ENCODE measurements at places on chromosomes 6 and 20.
A peak's percentile ranks its signal among the peaks of the same experiment; 100 is the strongest.

DNA sequence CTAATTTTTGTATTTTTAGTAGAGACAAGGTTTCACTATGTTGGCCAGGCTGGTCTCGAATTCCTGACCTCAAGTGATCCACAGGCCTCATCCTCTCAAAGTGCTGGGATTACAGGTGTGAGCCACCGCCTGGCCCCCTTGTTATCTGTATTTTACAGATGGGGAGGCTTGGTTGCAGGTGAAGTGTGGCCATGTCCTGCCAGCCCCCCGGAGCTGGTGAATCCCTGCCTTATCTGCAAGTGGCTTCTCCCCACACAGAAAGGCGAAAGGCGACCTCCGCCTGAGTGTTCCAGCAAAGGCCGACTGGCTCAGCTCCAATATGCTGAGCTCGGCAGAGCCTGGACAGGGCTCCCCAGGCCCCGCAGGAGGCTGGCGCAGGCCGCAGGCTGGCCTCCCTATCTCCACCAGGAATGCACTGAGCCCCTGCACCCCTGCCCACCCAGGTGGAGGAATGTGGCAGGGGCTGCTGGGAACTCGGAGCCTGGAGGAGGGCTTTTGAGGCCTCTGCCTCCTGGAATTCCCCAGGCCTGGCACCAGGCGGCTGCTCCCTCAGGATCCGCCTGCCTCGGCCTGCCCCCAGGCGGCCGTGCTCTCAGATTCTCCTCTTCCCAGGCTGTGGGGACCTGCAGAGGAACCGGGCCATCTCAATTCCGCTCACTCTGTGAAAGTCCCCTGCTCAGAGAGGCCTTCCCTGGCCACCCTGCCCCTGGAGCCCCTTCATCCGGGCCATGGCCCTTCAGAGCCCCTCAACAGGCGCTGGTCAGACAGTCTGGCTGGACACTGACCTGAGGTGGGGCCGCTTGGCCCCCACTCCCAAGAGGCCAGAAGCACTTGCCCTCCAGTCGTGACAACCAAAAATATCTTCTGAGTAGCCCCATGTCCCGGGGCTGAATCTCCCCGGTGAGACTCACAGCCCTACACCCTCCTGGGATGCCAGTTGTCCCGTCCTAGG is 9.3 kb upstream of the LAMA5 start:
- no peak for DNase-seq

GRCh38 chr20:35833241-35833640 is 61.4 kb downstream of the PHF20 start:
- no peak for DNase-seq

DNA sequence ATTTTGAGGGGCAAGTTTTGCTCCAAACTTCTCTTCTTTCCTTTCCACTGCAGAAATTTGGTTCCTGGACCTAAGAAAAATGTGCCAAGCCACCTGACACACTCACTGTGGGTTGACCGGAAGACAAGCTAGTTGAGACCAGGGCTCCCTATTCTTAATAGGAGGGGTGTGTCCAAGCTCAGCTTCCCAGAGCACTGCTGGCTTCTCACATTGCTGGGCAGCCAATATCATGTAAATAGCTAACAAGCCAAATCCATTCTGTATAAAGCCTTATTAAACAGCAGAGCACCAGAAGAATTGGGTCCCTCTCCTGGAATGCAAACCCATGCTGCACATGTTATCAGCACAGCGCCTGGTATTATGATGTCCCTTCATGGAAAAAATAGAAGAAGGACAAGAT is 17.0 kb upstream of the SAMD3 start:
- no peak for DNase-seq

DNA sequence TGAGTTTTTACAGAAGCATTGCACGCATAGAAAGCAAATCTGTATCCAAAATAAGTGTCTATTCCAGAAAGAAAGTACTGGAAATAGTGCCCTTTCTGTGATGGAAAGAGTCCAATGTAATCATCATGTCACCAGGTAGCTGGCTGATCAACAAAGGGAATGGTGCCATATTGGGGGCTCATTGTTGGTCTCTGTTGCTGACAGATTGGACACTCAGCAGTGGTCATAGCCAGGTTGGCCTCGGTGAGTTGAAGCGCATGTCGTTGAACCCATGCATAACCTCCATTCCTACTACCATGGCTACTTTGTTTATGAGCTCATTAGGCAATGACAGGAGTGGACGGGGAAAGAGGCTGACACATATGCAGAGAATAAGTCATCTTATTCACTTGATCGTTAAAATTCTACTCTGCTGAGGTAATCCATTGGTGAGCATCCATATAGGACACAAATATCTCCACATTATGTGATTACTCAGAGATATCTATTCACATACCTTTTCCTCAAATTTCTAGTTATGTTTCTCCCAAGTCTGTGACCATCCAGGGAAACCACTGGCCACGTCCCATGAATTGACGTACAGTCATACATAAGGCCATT is 560.5 kb downstream of the HAO1 start:
- DNase-seq: no peak

DNA sequence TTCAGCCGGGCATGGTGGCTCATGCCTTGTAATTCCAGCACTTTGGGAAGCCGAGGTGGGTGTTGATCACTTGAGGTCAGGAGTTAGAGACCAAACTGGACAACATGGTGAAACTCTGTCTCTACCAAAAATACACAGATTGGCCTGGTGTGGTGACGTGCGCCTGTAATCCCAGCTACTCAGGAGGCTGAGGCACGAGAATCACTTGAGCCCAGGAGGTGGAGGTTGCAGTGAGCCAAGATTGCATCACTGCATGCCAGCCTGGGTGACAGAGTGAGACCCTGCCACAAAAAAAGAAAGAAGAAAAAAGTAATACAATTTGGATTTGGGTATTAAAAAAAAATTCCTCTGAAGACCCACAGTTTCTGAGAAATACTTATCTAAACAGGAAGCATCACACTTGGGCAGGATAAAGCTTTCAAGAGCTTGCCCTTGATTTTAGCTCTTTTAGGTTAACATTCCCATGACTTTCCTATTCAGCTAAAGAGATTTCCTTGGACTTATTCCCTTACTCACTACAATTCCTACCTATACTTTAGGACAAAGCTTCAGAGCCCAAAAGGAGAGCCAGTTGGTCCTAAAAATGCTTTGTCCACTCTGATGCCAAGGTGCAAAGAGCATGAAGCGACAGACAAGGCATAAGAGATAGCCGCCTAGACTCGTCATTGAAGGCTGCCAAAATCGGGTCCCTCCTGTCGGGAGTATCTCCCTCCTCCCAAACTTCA is 1.9 kb downstream of the ELOVL2 start:
- DNase-seq: no peak

DNA sequence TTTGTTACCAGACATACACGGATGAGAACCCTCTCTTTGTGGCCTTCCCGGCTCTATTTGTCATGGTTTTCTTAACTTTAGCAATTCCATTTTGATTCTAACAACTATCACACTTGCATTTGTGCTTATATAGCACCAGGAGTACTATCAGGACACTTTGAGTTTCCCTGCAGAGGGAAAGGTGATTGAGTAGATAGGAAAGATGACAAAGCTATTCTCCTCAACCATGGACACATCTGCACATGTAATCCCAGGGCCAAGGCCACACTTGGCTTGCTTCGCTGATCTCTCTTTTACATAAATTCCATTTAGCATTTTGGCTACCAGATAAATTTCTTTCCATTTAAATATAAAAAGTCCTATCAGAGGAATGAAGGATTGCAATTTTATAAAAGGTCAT is 23.3 kb upstream of the CFAP206 start:
- no peak for DNase-seq

DNA sequence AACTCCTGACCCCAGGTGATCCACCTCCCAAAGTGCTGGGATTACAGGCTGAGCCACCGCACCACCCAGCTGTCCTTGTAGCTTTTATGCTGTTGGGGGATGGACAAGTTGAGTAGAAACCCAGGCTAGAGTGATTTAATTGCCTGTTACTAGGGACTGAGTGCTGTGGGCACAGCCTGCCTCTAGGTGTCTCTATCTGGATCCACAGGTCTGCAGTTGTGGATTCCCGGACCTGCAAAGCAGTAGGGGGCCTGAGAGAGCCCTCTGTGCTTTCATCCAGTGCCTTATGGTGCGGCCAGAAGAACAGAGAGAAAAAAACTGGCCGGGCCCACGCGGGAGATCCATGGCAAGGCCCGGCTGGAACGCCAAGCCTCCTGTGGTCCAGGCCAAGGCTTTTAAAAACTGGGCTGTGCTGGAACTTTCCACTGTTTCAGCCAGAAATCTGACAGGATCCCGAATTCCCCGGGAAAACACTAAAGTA is 5.2 kb downstream of the SIRPA start:
- DNase-seq: no peak

- DNase-seq: no peak
Measured at GRCh38 chr20:63289311-63290135, 3.5 kb upstream of the COL20A1 start.

- no peak for DNase-seq
Measured at GRCh38 chr6:137452333-137452894, 41.8 kb downstream of the OLIG3 start.

GRCh38 chr6:39003072-39003471 is 45.5 kb upstream of the GLP1R start:
- DNase-seq: no peak

GRCh38 chr6:11773013-11773412 is 5.6 kb downstream of the ADTRP start:
- DNase-seq: no peak

GRCh38 chr6:15588971-15589634 is 73.7 kb downstream of the DTNBP1 start:
- no peak for DNase-seq

DNA sequence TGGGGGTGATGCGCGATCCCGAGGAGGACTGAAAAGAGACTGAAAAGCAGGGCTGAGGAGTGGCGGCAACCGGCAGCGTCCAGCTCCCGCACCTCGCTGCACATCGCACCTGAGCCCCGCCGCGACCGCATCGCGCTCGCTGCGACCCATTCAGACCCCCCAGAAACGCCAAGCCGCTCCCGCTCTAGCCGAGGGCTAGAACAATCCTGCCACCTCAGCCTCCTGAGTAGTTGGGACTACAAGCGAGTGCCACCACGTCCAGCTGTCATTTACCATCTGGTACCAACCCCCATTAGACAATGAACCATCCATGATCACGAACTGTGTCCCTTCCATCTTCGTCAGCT is 33.2 kb downstream of the HLA-A start:
- no peak for DNase-seq

GRCh38 chr6:11542863-11543262 is 5.3 kb downstream of the TMEM170B start:
- DNase-seq: no peak

- DNase-seq: peak; percentile 26
Measured at GRCh38 chr6:105810105-105810921, 275.8 kb upstream of the PRDM1 start.

DNA sequence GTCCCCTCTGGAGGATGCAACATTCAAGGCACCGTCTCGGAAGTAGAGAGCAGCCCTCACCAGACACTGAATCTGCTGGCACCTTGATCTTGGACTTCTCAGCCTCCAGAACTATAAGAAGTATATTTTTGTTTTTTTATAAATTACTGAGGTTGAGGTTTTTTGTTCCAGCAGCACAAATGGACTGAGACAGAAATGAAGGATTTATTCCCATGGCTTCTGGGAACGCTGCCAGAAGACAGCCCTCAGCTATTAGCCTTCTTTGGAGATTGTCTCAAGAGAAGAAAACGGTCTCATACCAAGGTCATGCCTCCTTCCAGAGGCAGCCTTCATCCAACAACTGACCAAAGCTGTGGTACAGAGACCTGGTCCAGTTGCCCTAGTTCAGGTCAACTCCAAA is 85.4 kb downstream of the CHMP4B start:
- no peak for DNase-seq

GRCh38 chr6:19269341-19269898 is 567.8 kb upstream of the ID4 start:
- DNase-seq: no peak

- no peak for DNase-seq
Measured at GRCh38 chr6:152909241-152909640, 73.6 kb downstream of the FBXO5 start.

- no peak for DNase-seq
Measured at GRCh38 chr6:126147291-126147815, 161.0 kb downstream of the TRMT11 start.

- DNase-seq: no peak
Measured at GRCh38 chr20:49882171-49882970, 33.0 kb downstream of the SPATA2 start.

- no peak for DNase-seq
Measured at GRCh38 chr6:115796061-115796460, 264.6 kb downstream of the FRK start.

- DNase-seq: no peak
Measured at GRCh38 chr20:23071996-23072395, 14.1 kb downstream of the CD93 start.

DNA sequence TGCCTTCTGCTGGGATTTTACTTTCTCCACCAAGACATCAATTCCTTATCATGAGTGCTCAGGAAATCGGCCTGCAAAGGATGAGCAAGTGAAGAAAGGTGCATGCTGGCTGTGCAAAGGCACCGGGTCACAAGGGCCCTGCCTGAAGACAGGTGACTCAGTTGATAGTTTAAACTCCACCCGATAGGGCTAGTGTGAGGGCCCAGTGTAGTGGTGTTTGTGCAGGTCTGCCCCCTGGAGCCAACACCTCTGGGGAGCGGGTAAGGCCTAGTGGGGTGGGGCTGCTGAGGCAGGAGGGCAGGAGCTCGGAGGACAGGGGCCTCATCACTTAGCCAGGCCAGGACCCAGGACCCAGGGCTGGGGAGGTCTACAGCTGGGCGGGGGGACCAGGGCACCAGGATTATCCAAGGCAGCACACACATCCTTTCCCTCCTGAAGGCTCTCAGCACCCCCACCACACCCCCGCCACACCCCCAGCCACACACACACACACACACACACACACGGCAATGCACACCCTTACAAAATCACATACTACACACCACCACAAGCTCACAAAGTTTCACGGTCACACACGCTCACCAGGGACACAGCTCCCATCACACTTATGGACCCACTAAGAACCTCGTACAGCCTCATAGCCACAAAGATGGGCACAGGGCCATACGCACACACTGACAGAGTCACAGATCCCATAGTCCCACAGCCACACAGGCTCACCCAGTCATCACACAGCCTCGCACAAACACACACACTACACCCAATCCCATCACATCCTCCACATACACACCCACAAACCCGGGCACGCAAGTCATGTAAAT is 75.4 kb downstream of the GRM4 start:
- no peak for DNase-seq

- DNase-seq: no peak
Measured at GRCh38 chr6:6998194-6998569, 109.6 kb upstream of the RREB1 start.

GRCh38 chr6:134714113-134714512 is 235.8 kb downstream of the ALDH8A1 start:
- DNase-seq: no peak

GRCh38 chr6:38933426-38933825 is 115.2 kb upstream of the GLP1R start:
- no peak for DNase-seq

Measured in stimulated activated CD4-positive, alpha-beta T cell treated with anti-CD3 and anti-CD28 coated beads, Interleukin-4, amount 100 ng/mL, for 48 hours (primary cell).